ENCODE measurements at places on chromosomes 7 and 10.

DNA sequence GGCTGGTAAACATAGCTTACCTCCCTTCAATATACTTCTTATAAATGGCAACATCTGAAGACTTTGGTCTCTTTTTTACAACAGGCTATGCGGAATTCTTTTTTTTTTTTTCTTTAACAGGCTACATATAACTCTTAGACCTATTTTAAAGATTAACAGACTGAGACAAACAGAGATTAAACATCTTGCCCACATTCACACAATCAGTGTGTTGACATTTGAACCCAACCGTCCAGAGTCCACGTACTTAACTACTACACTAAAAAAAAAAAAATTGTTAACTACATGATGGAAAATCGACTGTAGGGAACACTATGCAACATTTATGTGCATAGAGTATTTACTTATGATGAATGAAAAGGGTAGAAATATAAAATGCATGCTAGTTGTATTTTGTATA is 298.5 kb downstream of the ELMO1 start:
- no peak for DNase-seq

DNA sequence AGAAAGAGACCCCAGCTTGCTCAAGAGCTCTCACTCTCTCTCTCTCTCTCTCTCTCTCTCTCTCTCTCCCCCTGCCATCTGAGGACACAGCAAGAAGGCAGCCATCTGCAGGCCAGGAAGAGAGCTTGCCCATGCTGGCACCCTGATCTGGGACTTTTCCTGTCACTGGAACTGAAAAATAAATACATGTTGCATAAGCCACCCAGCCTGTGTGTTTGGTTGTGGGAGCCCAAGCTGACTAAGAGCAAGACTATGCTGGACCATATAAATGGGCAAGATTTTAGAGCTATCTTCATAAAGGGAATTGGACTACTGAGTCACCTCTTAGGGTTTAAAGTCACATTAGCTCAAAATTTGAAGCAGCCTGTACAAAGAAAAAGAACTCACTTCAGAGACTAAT is 98.6 kb downstream of the SLC16A9 start:
- no peak for DNase-seq

GRCh38 chr7:41051535-41051934 is 651.4 kb downstream of the INHBA start:
- no peak for DNase-seq

- DNase-seq, result no peak
Measured at GRCh38 chr10:33012306-33012705, 54.3 kb upstream of the ITGB1 start.

DNA sequence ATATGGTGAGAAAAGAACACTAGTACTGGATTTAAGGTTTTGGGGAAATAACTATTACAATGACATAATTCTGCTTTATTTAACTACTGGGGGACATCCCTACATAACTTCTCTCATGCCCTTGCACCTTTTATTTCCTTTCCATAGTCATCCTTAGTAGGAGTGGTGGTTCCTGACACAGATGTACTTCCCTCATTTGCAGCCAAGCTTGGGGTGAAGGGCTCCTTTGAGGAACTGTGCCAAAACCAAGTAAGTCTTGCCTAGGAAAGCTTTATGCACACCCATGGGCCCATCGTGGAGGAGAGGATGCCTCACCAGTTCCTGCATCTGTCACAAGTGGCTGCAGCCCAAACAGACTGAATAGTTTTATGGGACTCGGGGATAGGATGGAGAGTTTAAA is 20.6 kb downstream of the ZDHHC6 start:
- DNase-seq, result no peak

Measured in AML-193 (cell line).